ENCODE measurements at places on chromosomes 3 and 15. TPM values are rescaled to one million over a fixed set of nuclear protein-coding genes. Genes with fewer than 3 reads are reported as not detected.

DNA sequence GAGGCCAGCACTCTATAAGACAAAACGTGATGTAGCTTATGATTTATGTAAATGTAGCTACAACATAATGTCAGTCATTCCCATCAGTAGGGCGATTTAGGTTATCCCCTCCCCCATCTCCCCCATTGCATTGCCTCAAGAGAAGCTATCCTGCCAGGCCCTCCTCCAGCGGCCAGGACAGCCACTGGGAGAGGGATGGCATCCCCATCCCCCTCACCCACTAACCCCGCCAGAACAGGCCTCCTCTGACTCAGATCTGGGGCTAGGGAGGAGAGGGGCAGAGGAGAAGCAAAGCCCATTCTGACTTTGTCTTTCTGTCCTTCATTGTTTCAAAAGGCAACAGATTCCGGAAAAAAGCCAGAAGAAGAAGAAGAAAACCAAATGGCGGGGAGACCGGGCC lies 32.6 kb upstream of the ESYT3 start:
- DNase-seq: no peak

Gene GOLGA6D
- polyA plus RNA-seq: not detected

DNA sequence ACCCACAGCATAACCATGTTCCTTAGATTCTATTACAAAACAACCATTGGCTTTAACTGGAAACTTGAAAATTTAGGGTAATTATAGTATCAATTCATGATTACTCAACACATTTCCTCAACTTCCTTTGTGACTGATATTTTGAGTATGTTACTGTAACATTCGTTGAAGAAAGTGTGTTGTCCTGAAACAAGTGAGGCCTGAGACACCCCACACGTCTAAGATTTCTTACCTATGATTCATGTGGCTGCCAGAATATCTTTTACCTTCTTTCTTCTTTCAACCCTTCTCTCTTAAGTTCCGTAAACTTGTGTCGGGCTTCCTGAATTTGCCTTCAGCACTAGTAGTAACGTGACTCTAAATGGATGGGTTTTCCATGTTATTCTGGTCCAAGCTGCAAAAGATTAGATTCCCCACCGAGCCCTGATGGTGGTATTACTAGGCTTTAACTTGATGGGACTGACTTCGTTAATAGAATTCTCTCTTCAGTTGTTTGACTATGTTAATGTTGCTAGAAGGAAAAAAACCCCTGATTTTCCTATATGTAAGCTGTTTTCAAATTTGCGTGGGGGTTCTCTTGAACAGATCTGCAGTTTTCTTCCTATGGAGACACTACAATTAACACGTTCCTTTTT lies 296.0 kb upstream of the ICE2 start:
- no peak for DNase-seq

- no peak for DNase-seq
Measured at GRCh38 chr3:49422379-49423248, at the start of gene AMT. Gene AMT (minus strand): TSS chr3:49422473. CDS start chr3:49422450, 23 bp downstream.

Gene BAHD1
- polyA plus RNA-seq: 4.2 TPM

- no peak for DNase-seq
Measured at GRCh38 chr3:186619787-186620212, 6.9 kb downstream of the AHSG start.

Gene SNTN
- polyA plus RNA-seq: not detected

Gene COL6A6
- not detected for polyA plus RNA-seq

GRCh38 chr3:177800561-177800960 lies 603.3 kb upstream of the TBL1XR1 start:
- no peak for DNase-seq

- no peak for DNase-seq
Measured at GRCh38 chr3:98233468-98233867, 30.6 kb upstream of the OR5H6 start.

DNA sequence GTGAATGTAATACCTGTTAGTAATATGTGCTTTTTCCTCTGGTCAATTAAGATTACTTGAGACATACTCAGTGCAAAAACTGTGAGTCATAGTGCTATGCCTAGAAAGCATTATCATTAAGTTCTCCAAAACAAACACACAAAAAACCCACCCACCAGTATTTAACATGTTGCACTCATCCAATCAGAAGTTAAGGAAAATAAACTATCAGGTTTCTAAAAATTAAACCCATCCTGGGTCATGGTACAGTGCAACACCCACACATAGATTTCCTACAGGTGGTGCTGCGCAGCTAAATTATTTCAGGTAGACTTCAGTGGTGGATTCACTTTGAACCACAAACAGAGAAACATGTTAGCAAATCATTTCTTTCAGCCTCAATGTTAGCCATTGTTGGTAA lies 264.4 kb upstream of the VEPH1 start:
- no peak for DNase-seq

Gene DPPA2
- not detected for polyA plus RNA-seq

Gene FAM219B
- polyA plus RNA-seq: 38.2 TPM

DNA sequence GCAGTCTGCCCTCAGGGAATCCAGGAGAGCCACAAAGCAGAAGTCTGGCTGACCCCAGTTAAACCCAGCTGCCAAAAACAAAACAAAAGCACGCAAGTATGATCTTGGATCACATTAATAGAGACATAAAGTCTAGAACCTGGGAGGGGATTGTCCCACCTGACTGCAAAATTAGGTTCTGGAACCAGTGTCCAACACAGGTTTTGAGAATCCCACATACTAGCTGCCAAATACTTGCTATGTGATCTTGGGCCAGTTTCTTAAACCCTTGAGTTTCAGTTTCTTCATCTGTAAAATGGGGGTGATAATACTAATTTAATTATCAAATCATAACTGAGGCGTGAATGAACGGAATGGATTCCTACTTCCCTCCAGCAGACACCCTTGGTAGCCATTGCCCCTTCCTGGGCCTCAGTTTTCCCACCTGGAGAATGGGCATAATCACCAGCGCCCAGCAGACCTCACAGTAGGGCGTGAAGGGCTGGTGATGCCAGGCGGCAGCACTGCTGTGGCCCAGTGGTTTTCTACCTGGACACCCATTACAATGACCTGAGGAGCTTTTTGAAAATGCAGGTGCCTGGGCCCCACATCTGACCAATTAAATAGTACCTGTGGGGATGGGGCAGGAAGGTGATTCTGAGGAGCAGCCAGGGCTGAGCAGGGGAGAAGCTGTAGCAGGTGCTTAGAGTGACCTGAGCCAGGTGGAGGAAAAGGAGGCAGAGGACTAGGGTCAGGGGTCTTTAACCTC lies 32.2 kb downstream of the GRIP2 start:
- no peak for DNase-seq

Gene TFRC
- polyA plus RNA-seq: 121 TPM

GRCh38 chr3:107065094-107065861 lies 312.0 kb upstream of the CCDC54 start:
- no peak for DNase-seq

- DNase-seq: no peak
Measured at GRCh38 chr3:148309390-148310035, 388.2 kb upstream of the AGTR1 start.

- DNase-seq: no peak
Measured at GRCh38 chr15:62624547-62625378, 417.8 kb upstream of the TPM1 start.

GRCh38 chr3:71962561-71963240 lies 177.8 kb upstream of the PROK2 start:
- no peak for DNase-seq

Gene KPNA1
- 48.1 TPM for polyA plus RNA-seq

DNA sequence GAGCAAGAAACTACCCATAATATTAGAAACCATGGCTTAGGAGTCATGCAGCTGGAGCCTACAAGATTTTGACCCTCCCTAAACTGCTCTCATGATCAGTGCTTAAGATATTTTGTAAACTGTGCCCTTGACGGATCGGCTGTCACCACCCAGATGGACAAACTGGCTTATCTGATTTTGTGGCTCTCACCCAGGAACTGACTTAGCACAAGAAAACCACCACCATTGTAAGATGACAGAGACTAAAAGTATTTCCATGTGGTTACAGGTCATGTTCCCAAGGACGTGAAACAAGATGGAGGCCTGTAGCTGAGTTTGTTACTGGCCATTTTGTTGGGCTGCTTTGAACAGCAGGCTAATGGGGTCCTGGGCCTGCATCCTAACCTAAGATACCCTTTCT lies 940.9 kb downstream of the OTOL1 start:
- DNase-seq: peak; percentile 0

GRCh38 chr3:124809039-124809438 lies 78.1 kb downstream of the ITGB5 start:
- DNase-seq: no peak

Gene ITIH3
- 0.86 TPM for polyA plus RNA-seq

DNA sequence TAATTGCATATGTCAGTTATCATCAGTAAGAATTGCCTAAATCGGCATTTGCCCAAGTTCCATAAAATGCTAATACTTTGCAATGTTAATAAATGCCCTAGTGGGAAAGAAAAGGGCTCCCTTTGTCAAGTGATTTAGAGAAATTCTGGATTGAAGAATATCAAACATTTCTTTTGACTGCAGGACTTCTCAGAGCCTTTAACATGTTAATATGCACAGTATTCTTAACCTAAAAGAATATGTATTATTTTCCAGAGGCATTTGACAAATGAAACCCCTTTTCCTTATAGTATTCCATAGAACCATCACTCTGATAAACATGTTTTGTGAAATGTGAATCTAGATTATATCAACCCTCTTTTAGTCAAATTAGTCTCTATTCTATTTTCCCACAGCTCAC lies 452.2 kb upstream of the WNT5A start:
- DNase-seq: no peak

Gene SYNPR
- not detected for polyA plus RNA-seq

GRCh38 chr3:167820102-167820865 lies 84.8 kb downstream of the SERPINI1 start:
- DNase-seq: no peak

GRCh38 chr3:136120373-136121348 lies 75.5 kb downstream of the MSL2 start:
- DNase-seq: no peak

DNA sequence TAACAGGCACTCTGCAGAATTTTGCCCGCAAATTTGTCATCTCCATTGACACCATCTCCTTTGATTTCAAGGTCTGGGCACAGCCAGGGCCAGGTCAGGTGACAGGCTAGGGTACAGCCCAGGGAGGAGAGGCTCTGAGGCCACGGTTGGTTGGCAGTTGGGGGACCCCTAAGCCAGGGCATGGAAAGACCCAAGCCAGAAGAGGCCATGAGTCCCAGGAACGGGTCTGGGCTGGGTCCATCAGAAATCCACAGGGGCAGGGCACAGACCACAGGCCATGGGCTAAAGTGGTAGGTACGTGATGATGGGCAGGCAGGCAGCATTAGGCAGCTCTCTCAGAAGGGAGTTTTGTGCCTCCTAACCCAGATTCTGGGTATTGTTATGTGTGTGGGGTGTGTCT lies 45.8 kb downstream of the SEMA3G start:
- no peak for DNase-seq

DNA sequence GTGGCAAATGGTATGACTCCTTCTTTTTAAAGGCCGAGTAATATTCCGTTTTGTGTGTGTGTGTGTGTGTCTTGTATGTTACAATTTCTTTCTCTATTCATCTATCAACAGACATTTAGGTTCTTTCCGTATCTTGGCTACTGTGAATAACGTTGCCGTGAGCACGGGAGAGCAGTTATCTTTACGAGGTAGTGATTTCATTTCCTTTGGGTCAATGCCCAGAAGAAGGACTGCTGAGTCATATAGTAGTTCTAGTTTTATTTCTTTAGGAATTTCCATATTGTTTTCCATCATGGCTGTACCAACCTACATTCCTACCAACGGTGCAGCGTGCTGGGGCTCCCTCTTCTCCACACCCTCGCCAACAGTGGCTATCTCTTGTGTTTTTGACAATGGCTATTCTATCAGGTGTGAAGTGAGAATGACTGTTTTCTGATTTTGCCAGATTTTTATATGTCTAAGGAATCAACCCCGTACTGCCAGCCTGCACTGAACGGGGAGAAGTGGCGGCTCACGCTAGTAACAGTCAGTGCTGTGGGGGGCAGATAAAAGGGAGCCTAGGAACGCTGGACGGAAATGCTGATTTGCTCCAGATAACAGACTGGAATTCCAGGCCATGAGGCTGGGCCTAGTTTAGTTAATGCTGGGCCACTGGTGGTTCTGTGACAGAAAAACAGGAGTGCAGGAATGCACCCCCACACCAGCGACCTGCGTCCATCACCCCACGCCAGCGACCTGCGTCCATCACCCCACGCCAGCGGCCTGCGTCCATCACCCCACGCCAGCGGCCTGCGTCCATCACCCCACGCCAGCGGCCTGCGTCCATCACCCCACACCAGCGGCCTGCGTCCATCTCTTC lies 168.1 kb downstream of the XXYLT1 start:
- DNase-seq: peak; percentile 88

DNA sequence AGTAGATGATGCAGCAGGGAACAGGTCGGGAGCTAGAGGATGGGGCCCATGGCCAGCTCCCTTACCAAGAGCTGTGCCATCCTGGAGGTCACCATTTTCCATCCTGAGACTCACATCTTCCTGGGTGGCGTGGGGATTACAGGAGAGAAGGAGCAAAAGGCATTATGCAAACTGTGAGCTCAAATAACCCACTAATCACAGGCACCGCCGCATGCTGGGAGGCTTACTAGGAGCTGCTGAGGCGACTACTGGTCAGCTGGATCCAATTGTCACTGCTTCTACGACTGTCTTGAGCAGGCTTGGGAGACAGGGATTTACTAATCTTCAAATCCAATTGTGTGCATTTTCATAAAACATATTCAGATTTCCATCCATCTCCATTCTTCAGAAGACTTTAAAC lies 12.5 kb upstream of the KBTBD12 start:
- no peak for DNase-seq

DNA sequence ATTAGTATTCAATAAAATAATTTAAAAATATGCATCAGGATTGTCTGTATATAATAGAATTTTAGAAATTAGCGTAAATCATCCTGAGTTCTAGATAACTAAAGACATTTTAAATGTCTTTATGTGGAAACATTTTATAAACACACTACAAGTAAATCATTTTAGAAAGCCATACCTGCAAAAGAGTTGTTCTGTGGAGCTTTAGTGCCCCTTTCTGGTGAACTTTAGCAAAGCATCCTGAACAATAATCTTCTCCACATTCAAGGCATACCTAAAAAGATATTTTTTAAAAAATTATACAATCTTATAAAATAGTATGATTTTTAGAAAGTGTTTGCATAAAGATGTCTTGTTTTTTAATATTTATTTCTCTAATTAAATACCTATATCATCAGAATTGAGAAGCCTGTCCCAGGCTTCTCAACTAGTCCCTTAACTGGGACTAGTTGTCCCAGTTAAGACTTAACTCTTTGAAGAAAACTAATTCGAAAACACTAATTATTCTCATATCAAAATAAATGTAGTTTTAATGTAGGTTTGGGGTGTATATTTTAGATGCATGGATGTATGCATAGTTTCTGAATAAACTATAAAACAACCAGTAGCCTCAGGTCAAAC lies 29.7 kb downstream of the ZBBX start:
- no peak for DNase-seq

GRCh38 chr3:109336291-109336861 lies 970 bp downstream of the DPPA4 start:
- no peak for DNase-seq

- DNase-seq: no peak
Measured at GRCh38 chr3:15099364-15100098, 583 bp upstream of the RBSN start.

DNA sequence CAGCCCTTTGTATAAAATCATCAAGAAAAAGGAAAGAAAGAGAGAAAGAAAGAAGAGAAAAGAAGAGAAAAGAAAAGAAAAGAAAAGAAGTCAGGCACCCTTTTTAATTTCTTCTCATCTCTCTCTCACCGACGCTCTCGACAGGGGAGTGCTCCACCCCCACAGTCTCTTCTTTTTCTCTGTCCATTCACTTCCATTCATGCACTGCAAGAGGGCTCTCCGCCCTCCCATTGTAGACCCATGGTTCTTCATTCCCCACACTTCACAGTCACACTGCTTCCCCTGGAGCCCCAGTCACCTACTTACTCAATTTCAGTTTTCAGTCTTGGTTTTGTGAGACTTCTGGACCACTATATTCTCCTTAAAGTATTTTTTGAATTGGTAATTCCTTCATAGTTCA lies 254.7 kb downstream of the SOX2 start:
- DNase-seq: no peak

Gene C2CD4A
- polyA plus RNA-seq: not detected

All from AG04450 (cell line).